Stimulated activated CD8-positive, alpha-beta memory T cell treated with anti-CD3 and anti-CD28 coated beads, Interleukin-4, amount 100 ng/mL, for 1 hour (primary cell): ENCODE measurements at places on chromosomes 2 and 18.

- no peak for DNase-seq
Observed at GRCh38 chr2:218831378-218831990, at the start of gene PRKAG3. Gene PRKAG3, minus strand, starts transcription at chr2:218831803.

GRCh38 chr2:171163261-171163660 is 2.6 kb upstream of the TLK1 start:
- DNase-seq = no peak

- DNase-seq = no peak
Observed at GRCh38 chr2:200137271-200137670, 169.2 kb upstream of the SPATS2L start.

GRCh38 chr2:10557506-10558265 is 109.6 kb upstream of the ODC1 start:
- DNase-seq = no peak

DNA sequence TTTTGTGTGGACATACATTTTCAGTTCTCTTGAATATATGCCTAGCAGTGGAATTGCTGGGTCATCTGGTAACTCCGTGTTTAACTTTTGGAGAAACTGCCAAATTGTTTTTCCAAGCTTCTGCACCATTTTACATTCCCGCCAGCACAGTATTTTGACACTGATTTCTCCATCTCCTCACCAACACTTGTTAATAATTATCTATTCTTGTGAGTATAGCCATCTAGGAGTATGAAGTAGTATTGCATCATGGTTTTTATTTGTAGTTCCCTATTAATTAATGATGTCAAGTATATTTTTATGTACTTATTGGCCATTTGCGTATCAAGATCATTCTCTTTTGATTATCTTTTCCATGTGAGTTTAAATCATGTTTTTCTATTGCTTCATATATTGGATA is 17.9 kb upstream of the AOX1 start:
- no peak for DNase-seq

- DNase-seq = no peak
Observed at GRCh38 chr2:44005846-44006245, 10.1 kb upstream of the LRPPRC start.

DNA sequence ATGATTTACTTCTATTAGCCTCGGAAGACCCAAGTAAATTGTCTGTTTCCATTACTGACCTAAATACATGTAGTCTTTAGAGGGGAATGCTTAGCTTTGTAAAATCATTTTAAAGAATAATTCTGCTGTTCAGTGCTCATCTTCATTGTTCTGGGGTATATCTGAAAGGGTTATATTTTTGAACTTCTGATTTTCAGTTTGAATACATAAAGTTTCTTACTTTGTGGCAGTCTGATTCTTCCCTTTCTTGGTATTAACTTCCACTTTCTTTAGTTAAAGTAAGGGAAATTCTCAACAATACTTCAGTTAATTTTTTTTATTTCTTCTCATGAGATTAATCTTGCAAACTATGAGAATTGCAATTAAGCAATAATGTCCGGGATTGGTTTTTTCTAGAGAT is 148.4 kb downstream of the DOCK10 start:
- DNase-seq = no peak

- DNase-seq = no peak
Observed at GRCh38 chr18:3972291-3972930, 482.7 kb downstream of the DLGAP1 start.

DNA sequence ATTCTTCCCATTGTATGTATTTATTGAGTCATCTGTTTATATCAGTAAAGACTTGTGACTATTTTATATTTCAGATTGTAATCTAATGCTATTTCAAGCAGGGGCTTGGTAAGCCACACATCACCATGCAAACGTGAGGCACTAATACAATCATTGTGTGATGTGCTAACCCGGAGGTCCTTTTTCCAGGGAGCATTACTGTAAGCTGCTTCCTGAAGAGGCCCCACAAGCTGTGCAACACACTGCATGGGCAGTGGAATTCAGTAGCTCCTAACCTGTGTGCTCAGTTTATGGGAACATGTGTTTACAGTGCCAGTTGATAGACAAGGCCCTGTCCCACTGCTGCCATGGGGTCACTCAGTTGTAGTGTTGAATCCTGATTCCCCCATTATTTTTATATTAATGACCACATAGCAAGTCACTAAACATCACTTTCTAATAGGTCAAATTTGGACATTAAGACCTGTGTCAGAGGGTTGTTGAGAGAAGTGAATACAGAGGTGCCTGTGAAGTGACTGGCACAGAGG is 162.9 kb downstream of the FHOD3 start:
- DNase-seq = no peak

DNA sequence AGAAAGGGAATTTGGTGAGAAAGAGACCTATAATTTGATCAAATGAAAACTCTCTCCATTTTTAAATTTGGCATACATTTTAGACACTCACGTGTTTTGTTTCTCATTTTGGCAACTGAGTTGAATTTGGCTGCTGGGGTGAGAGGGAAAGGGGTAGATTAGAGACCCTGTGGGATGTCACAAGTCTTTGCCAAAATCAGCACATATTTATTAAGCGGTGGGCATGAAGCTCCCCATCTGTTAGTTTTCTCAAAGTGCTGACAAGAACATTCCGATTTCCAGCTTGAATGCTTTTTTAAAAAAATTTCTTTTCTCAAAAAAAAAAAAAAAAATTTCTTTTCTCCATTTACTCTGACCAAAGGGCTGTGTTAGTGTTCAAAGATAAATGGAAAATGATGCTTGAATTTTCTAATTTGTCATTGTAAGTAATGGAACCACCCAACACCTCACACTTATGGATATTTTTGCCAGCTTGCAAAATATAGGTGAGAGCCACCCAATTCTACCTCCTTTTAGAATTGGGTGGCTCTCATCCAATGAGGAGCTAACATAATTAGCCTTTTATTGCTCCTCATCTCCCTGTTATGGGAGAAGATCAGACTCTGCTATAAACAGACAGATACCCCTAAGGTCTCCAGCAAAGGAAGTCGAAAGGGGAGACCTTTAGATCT is 222.9 kb upstream of the FN1 start:
- no peak for DNase-seq

DNA sequence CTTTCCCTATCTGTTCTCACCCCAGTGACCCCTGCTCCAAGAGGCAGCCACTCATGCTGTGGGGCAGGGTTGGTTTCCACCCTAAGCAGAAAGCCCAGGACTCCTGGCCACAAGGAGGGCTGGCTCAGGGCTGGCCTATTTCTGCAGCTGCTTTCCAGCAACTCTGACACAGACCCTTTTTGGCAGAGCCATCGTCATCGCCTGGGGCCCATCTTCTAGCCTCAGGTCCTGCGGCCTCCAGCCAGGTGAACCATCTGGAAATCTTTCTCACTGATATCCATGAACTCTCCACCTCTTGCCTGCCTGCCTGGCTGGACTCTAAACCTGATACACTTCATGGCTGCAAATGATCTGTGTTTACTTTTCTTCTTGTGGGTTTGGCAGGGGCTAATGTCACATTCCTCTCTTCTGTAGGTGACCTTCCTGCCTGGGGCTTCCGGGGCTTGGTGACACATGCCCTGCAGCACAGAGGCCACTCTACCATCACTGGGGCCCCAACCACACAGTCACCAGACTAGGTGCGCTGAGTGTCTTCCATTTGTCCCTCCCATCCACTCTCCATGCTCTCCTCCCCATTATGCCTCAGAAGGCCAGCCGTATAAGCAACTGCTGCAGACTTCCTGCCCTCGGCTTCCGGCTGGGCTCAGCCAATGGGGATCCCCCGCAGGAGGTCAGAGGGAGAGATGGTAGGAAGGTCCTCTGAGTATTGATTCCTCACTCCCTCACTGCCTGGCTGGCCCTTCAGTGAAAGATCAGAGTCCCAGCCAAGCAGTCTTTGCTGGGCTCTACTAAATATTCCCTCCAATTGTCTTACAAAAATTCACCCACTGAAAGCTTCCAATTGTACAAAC is 9.7 kb upstream of the COPS8 start:
- no peak for DNase-seq

DNA sequence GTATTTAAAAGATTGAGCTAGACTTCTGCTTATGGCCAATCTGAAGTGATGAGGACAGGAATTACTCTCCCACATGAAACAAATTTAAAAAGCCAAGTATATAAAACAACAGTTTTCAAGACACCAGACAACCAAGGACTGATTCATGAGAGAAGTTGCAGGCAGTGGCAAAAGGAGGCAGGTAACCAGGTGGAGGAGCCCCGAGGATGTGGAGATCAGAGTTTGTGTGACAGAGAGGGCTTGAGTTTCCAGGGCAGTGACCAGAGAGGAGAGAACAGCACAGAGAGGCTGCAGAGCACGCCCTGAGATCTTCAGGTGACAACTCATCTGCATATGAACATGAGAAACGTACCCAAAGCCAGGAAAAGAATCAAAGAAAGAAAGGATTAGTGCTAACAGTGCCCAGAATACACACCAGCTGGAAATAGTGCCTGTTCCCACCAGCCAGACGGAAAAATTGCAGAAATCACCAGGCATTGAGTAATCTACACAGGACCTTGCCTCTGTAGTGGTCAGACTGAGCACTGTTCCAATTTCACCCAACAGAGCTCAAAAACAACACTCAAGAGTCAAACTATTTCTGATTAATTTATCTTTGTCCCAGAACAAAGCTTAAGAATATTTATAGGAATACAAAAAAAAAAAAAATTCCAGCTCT is 173.1 kb downstream of the SEPTIN10 start:
- DNase-seq = no peak
